ENCODE measurements at places on chromosomes 6 and 20.

GRCh38 chr20:37190354-37191112 lies 11.2 kb upstream of the MROH8 start:
- no peak for DNase-seq

DNA sequence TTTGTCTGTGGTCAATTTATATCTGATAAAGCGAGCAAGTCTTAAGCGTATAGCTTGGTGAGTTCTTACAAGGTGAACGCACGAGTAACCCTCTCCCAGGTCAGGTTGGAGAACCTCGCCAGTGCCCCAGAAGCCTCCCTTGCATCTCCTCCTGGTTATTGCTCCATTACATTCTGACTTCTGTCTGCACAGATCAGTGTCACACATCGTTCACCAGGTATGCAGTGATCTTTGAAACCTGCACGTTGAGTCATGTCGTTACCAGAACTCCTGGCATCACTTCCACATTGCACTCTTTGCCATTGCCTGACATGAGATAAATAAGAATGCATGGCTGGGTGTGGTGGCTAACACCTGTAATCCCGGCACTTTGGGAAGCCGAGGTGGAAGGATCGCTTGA lies 44.2 kb downstream of the AKAP12 start:
- DNase-seq: no peak

DNA sequence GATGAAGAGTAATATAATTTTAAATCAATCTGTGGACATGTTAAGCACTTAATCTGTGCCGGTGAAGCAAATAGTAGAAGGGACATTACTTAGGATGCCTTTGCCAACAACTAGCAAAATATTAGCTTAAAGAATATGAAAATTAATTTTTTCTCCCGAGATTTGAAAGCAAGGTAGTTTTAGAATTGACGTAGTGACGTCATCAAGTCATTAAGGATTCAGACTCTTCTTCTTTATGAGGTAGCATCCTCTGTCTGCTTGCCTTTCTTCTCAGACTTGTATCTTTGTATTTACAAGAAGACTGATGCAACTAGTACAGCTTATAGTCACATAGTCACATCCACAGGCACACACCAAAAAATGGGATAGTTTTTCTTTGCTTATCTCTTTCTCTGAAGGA lies 374.4 kb downstream of the MMUT start:
- no peak for DNase-seq

DNA sequence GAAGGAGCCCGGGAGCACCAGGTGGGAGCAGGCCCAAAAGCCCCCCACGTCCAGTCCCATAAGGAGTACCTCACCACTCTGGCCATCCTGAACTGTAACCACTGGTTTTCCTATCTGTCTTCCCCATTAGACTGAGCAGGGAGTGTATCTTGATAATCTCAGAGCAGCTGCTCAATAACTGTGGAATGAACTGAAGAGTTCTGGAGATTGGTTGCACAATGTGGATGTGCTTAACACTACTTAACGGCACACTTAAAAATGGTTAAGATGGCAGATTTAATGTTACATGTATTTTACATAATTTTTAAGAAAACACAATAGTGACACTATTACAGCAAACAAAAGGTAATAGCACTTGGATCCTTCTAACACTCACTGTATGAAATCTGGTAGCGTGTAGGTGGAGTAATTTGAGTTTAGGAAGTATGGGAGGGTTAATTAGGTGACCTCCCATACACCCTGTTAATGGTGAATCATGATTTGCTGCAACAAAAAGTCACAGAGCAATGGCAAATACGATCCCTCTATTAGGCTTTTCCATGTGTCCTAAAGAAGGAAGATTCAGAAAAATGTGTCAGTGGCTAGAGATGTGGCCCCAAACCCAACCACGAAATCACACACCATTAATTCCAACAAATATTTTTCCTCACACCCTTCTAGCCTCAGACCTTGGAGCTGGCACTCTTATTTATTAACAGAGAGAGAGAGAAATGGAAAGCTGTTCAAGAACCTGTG lies 18.4 kb downstream of the TRAM2 start:
- no peak for DNase-seq

GRCh38 chr20:44282192-44282591 lies 28.8 kb downstream of the FITM2 start:
- no peak for DNase-seq

DNA sequence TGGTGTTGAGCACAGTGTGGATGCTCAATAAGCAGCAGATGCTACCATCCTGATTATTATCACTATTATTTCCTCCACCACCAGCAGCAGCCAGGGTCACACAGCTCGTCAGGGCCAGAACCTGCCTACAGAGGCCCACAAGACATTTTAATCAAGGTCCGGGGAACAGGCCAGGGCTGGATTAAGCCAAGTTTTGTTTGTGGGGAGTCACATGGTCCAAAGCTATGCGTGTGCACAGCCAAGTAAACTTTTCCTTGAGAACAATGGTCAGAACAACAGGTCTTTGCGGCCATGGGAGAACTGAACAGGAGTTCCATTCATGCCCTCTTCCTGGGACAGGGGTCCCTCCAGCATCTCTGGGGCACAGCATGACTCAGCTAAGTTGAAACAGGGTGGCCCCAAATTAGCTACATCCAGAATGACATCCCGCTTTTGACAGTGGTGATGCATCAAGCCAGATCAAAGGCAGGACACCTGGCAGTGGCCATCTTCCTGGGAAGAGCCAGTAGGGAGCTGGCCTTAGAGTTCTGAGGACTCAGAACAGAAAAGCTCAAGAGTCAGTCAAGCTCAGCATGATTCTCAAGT lies 11.7 kb downstream of the SNTA1 start:
- no peak for DNase-seq

DNA sequence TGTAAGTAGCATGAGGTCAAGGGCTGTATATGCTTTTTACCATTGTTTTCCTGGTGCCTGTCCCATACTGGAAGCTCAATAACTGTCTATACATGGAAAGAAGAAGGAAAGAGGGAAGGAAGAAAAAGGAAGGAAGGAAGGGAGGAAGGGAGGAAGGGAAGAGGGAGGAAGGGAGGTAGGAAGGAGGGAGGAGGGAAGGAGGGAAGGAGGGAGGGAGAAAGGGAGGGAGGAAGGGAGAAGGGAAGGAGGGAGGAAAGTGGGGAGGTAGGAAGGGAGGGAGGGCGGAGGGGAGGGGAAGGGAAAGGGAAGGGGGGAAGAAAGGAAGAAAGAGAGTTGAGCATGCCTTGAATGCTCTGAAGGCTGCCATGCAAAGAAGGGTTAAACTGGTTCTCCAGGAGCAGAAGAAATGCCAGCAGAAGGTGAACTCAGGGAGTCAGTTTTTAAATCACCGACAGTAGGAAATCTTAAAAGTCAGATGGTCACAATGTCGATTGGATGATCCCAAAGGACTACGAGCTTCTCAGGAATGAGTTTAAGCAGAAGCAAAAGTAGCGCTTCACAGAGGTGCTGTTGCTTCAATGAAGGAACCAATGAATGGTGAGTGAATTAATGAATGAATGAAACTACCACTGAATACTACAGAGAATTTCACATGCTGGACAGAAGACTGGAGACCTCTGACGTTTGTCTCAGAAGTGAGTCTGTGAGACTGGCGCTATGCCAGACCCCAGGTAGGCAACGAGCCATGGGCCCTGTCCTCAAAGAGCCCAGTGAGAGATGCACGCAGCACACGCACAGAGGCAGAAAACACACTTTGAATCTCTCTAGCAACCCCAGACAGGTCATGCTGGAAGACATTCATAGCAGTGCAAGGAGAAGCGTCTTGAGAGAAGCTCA lies 117.6 kb downstream of the MRPL14 start:
- DNase-seq: no peak

- DNase-seq: peak; percentile 0
Measured at GRCh38 chr20:19583532-19584175, 174.4 kb upstream of the RIN2 start.

DNA sequence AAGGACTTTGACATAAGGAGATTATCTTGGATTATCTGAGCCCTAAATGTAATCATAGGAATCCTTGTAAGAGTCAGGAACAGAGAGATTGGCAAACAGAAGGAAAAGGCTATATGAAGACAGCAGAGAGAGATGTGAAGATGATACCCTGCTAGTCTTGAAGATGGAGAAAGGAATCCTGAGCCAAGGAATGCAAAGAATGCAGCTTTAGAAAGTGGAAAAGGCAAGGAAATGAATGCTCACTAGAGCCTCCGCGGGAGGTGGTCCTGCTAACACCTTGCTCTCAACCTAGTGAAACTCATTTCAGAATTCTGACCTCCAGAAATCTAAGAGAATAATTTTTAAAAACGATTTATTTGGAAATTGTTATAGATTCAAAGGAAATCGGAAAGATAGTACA lies 117.1 kb downstream of the TBXT start:
- no peak for DNase-seq

- DNase-seq: no peak
Measured at GRCh38 chr6:90610301-90610750, 23.5 kb upstream of the MAP3K7 start.

- no peak for DNase-seq
Measured at GRCh38 chr20:25368526-25368925, 22.1 kb downstream of the ABHD12 start.

DNA sequence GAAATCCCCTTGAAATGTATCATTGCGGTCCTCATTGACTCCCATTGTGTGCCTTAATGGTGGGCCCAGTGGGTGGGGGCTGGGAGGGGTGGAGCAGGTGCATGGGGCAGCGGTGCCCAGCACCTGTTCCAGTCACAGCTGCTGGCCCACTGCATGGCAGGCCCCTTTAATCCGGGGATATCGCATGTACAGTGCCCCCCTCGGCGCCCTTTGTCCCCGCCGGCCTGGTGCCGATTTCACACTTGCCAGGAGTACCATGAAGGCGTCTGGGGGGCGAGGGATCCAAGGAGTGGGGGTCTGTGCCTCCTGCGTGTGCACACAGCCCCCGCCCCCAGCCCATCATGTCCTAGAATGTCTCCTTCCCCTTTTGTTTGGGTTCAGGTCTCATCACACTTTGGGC lies 2.8 kb downstream of the SNAI1 start:
- no peak for DNase-seq

GRCh38 chr20:3621111-3621510 lies 42.1 kb downstream of the GFRA4 start:
- DNase-seq: no peak

- DNase-seq: no peak
Measured at GRCh38 chr6:102631921-102632320, 1238.4 kb downstream of the GRIK2 start.
